ENCODE measurements at places on chromosomes 7 and 10.

DNA sequence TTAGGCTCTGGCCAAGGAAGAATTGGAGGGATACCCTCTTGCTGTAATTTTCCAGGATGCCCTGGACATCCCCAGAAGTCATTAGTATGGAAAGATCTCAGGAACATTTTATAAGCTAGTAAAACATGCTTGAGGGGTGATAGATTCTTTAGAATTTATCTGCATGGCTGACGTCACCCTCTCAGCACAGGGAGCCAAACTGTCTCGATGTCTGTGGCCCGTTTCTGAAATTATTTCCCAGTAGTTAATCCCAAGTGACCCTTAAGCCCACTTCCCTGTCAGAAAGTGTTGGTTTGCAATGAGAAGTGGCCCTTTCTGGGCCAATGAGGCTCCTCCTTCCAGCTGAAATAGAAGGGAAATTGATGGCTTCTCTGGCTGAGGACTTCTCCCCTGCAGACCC, 184.5 kb upstream of the BMPER start:
- no peak for DNase-seq

GRCh38 chr7:27145165-27145913, 1.9 kb upstream of the HOXA5 start:
- DNase-seq = no peak

DNA sequence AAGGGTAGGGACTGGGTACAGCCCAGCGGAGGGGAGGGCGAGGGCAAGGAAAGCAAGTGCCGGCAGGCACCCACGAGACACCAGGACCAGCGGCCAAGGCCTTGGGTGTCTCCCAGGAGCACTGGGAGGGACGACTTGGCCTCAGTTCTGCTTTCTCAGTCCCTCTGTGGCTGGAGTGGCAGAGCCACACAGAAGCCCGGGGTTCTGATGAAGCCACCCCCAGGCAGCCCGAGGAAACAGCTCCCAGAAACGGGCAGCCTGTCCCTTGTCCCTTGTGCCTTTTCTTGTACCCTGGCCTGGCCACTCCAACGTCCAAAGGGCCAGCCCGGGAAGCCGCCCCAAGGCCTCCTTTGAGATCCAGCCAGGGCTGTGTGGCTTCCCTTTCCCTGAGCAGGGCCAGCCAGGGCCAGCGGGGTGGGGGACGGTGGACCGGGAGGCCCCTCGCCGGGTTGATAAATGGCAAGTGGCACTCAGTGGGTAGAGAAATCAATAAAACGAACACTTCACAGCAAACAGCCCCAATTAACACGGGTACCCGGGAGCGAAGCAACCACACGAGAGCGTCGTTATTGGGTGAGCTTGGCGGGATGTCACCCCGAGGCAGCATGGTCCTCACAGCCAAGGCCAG, 69.8 kb upstream of the GNA12 start:
- no peak for DNase-seq

GRCh38 chr7:79091661-79092060, 361.8 kb downstream of the MAGI2 start:
- no peak for DNase-seq

DNA sequence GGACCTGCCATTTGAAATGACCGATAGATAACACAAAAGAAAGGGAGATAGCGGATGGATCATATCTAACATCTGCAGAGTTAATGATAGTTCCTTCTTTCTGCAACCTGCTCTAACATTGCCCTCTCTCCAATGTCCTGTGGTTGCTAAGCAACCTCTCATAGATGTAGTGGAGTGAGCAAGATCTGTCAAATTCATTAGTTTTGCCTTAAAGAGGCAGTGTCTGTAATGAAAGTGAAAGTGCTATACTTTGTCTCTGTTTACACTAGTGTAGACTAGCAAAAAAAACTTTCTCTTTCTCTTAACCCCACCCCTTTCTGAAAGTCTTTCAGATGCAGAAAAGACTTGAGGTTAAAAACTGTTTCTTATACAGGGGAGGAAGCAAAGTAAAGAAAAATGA, 1196.9 kb downstream of the SORCS3 start:
- DNase-seq = no peak

DNA sequence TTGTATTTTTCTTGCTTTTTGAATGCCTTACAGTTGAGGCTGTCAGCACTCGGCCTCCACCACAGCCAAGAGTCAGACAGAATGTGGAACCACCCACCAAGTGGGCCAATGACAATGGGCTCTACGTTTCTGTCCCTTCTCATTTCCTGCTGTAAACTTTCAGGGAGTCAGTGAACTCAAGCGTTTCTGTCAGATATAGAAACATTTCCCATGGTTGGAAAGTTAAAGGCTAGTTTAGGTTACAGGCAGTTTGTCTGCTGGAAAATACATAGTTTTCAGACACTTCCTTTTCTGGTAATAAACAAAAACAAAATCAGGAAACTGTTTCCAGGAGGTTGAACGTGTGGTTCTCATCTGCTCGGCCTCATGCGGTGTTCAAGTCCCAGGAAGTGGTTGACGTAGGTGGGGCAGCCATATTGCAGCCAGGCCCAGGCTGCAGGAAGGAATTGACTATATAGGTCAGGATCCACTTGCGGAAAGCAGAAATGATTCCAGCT, 245.1 kb downstream of the CAMK1D start:
- no peak for DNase-seq

DNA sequence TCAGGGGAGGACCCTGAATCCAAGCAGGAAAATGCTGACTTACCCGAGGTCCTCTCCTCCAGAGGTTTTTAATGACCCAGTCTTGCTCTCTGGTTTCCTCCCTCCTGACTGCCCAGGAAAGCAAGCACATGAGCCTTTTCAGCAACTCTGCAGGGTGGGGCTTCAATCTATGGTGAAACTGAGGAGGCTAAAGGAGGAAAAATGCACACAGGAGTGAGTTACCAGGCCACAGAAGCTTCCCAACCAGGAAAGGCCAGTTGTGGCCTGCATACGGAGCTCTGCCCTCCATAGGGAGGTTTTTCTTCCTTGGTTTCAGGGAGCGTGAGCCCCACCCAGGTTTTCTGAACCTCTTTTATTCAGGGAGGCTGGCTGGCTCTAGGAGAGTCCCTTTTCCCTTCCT, 14.1 kb upstream of the DLG5 start:
- DNase-seq = no peak

DNA sequence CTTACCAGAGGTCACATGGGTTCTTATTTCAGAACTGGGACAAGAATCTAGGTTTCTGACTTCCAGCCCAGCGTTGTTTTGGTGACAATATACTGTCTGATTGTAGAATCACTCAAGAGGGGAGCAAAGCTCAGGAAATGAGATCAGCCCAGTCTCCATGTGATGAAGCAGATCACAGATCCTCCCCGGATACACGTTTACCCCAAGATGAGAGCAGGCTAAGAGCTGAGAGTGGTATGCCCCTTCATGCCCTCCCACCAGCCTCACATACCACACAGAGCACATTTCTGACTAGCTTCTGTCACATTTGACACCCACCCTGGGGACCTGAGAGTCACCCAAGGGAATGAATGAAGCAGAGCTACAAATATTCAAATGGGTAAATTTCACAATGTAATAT, 27.1 kb upstream of the PRKCQ start:
- no peak for DNase-seq

DNA sequence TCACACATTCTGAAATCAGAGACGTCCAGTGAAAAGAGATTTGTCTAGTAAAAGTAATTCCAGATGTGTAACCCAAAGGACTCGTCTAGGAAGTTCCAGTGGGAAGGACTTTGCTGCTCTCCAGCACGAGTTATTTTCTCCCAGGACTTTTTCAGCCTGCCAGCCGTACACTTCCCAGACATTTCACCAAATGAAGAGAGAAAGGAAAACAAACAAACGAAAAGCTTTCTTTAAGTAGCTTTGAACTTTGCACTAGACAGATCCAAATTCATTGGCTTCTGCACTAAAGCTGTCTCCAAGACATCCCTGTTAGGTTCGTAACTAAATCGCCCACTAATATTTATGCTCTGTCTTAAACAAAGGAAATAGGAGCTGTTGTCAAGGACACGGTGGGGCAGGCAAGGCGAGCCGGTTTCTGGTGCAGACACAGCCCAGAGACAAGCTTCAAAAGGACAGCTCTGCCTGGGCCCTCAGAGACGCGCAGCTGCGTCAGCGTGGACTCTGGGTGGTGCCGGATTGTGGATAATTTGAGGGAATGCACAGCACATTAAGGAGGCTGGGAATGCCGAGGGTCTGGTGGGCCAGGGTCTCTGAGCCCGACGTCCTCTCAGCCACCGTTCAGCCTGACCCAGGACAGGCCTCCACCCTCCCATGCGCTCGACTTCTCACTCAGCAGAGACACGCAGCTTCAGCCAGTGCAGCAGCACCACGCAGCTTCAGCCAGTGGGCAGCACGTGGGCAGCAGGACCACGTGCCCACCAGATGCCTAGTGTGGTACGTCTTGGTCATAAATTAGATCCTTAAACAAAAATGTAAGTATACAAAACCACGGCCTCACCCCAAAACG, 64.1 kb upstream of the INSIG1 start:
- no peak for DNase-seq

- DNase-seq = no peak
Measured at GRCh38 chr7:47358944-47359588, 222.8 kb downstream of the TNS3 start.

DNA sequence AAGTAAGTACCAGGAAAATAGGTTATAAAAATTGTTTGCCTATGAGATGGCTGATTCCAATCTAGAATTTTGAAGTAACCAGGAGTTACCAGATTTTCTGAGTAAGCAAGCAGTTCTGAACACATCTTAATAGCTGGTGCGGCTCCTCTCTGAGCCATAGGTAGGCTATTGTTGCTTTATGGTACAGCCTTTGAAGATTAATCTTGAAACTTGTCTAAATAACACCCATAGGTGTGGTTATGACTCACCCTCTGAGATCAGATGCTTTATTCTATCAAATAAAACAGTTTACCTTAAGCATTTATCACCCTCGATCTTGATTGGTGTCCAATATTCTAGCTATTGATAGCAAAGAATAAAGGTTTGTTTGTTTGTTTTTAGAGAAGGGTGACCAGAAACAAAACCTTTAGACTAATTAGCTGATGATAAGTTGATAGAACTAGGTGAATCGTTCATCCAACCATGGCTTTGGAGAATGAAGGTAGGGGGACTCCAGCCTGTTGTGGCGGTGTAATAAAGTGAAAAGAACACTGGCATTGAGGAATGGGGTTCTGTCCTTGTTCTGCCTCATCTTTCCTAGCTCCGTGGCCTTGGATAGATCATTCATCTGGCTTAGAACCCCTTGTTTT, 72.2 kb downstream of the VTI1A start:
- no peak for DNase-seq

DNA sequence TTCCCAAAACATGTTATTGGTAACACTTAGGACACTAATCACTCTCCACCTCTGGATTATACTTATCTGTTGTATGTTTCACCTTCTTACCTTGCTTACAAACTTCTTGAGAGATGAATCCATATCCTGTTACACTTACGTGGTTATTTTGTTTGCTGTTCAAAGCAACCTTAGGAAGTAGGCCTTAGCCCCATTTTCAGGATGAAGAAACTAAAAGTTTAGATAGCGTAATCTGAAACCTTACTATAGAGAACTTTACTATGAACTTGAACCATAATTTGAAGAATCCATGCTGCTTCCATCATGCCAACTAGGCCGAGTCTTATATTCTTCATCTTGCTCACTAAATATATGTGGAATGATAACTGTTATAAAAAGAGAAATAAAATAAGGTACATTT, 4.6 kb downstream of the TES start:
- no peak for DNase-seq

- no peak for DNase-seq
Measured at GRCh38 chr7:41475801-41476459, 227.0 kb downstream of the INHBA start.

DNA sequence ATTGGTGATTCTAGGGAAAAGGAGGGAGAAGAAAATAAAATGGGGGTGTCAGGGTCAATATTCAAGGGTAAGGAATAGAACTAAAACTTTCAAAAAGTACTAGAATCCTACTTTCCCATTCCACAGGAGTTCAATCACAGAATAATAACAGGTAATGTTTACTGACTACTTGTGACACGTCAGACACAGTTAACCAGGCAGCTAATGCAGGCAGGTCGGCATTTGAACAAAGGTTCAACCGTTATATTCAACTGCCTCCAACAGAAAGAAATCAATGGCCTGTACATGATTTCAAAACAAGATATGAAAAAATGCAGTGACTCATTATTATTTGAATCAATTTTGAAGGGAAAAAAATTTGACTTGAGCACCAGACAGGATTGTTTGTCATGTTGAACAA, 3.1 kb downstream of the ASB15 start:
- DNase-seq = no peak

DNA sequence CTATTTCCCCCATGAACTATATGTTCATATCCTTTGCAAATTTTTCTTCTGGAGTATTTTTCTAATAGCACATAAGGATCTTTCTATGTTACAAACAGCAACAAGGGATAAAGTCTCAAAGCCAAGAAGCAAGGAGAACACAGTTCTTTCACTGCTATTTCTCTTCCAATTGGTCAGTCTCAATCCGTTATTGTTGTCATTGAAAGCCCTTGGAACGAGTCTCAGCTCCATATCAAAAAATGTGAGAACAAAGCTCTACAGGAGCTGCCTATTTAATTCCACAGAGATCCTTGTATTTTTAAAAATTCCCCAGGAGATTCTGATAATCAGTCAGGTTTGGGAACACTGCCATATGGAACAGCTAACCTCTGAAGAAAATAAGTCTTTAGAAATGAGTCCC, 15.7 kb downstream of the SLC35B4 start:
- DNase-seq = no peak

DNA sequence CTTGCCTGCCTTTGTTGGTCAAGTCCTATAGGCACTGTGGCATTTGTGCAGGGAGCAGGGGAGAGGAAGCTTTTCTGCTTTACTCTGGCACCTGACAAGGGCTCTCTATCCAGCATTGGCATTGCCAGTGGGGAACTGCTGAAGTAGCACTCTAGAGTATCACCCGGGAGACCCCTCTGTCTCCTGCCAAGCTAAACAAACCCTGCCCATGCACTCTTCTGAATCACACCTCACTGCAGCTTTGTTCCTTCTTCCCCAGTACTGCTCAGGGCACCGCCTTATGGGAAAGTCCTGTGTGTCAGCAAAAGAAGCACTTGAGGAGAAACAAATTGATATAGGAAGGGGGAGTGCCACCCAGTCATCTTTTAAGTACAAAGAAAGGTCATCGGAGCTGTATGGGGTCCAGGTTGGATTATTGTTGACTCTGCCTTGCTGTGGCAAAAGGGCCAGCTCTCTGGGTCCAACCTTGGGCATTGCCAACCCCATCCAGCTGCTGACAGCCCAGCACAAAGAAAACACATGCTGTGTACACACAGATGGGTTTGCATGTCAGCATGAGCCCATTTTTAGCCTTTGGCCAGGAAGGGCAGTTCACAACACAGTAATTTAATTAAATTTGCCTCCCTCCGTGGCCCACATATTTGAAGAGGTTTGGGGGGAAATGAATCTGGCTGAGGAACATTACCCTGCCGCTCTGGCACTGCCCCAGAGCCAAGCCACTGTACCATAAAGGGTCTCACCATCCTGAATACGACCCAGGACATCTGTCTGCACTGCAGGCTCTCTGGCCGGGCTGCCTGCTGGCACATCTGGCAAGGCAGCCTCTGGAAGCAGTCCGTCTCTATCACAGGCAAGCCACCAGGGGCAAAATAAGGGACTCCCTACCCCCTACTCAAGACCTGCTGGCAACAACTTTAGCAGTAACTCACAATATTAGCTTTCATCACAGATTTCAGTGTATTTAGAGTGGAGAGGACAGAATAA, 13.1 kb downstream of the LRRC4 start:
- DNase-seq = no peak

- DNase-seq = no peak
Measured at GRCh38 chr10:88908194-88908593, 28.1 kb downstream of the STAMBPL1 start.

GRCh38 chr7:36404639-36405408, 15.2 kb downstream of the ANLN start:
- peak; percentile 14 for DNase-seq

GRCh38 chr10:33831591-33831990, 497.1 kb upstream of the NRP1 start:
- no peak for DNase-seq

- no peak for DNase-seq
Measured at GRCh38 chr10:101769541-101770180, 6.3 kb downstream of the FGF8 start.
